Posterior cingulate gyrus (tissue), 11 donors: ENCODE measurements at places on chromosomes 11 and 22.

GRCh38 chr11:111413849-111414248, 34.8 kb upstream of the POU2AF1 start:
- DNase-seq: no peak

- DNase-seq: no peak
Measured at GRCh38 chr22:46546466-46547178, 9.2 kb upstream of the CELSR1 start.

GRCh38 chr11:116310698-116311097, 462.1 kb downstream of the BUD13 start:
- no peak for DNase-seq

DNA sequence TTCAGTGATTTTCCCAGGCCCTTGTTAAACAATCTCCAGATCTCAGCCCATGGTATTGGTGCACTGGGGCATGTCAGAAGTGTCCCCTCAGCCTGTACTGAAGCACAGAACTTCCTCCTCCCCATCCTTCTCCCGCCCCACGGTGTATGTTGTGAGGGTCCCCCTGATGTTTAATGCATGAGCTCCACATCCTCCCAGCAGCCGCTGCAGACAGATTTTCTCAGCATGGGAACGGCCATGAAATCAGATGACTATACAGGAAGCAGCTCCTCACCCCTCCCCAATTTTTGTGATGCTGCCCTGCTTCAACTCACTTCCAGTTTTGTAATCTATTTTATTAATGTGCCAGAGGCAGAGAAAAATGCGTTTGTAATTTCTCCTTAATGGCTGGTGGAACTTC, 406.0 kb downstream of the MIAT start:
- no peak for DNase-seq

GRCh38 chr11:70456921-70457532, 58.7 kb downstream of the CTTN start:
- DNase-seq: no peak

DNA sequence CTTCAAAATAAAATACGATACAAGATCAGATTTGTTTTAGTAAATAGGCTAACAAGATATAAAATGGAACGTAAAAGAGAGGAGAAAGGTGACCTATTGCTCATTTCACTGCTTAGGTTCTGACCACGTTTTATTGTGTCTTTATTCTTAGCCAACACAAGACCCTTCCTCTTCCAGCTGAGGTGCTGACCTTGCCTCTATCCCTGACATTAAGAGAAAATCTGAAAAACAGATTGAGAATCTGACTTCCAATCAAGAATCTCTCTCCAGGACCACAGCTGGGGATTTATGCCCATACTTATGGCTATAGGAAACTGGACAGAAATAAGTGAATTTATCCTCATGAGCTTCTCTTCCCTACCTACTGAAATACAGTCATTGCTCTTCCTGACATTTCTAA, at the start of gene OR10A5:
OR10A5 (plus strand) TSS at position 301 of the 400 bp plus-strand sequence; CDS start at position 301, 0 bp downstream.
- no peak for DNase-seq

- DNase-seq: no peak
Measured at GRCh38 chr22:38111925-38112355, 1.5 kb upstream of the BAIAP2L2 start.

- DNase-seq: no peak
Measured at GRCh38 chr11:12160231-12160630, 49.8 kb downstream of the MICAL2 start.

- no peak for DNase-seq
Measured at GRCh38 chr11:27525824-27526516, 19.4 kb upstream of the LIN7C start.

DNA sequence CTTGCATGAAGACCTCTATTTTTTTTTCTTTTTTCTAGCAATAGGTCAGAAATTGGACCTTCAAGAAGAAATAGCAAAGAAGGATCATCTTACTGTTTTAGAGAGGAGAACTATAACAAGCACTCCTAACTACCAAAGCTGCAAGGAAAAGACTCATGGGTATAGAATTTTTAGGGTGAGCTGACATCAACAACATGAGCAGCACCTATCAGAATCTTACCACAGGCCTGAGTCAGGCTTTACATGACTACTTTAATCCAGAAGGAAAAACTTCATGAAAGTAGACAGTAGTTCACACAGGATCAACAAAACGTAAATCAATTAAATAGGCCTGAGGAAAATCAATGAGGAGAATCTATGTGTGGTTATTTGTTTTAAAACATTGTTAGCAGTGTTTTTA, 130.5 kb downstream of the FAM76B start:
- no peak for DNase-seq

DNA sequence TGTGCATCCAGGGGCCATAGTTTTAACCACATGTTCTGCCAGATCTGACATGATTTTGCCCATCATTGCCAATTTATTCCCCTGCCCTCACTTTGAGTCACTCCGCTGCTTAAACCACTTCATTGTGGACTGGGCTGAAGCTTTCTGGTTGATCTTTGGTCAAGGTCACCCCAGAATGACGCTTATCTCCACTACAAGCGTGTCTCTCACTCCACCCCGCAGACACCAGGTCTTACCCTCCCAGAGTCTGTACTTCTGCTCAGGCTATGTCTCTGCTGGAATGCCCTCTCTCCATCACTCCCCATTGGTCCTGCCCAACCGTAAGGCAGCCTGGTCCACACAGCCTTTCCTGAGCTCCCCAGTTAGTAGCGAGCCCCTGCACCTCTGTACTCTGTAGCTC, 170.5 kb upstream of the SYT13 start:
- DNase-seq: no peak

DNA sequence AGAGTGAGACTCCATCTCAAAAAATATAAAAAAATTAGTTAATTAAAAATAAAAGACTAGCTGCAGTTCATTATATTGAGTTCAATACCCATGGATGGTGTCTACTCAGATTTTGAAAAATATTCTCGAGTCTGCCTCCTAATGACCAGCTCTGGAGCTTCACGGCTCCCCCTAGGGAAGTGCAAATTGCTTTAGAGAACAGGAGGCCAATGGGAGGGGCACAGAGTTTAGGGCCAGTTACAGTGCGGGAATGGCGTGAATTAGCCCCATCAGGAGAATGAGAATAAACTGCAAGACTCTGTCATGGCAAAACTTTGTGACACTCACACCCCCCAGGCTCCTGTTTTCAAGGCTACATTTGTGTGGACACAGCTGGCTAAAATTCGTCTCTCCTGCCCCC, 4.6 kb downstream of the FGF4 start:
- no peak for DNase-seq

DNA sequence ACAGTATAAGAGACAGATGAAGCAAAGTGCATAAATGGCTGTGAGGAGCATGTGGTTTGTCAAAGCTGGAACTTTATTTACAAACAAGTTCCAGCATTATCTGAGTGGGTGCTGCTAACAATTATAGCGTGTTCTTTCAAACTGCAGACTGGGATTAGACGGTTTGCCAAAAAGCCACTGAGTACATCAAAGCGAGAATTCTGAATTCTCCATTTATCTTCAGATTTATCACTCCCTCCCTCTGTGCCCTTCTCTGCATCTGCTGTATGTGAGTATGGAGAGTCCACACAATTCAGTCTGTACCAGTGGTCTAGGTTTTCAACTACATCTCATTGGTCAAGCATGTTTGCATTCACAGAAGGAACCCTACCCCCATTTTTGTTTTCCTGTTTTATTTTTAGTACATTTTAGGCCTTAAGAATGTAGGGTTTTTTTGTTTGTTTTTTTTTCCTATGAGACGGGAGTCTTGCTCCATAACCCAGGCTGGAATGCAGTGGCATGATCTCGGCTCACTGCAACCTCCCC, 18.1 kb upstream of the INCENP start:
- DNase-seq: no peak

DNA sequence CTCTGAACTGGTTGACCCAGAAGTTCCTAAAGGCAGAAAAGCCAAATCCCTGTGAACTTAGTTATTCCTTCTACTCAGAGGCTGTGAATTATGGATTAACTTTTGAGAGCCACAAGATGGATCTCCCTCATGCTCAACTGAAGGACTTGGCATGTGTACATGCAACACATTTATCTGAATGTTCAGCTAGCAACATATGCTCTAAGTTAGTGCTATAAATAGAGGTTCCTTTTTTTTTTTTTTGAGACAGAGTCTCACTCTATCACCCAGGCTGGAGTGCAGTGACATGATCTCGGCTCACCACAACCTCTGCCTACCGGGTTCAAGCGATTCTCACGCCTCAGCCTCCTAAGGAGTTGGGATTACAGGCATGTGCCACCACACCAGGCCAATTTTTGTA, 40.1 kb downstream of the EIF4ENIF1 start:
- DNase-seq: no peak

GRCh38 chr11:20042045-20042639, 118.1 kb downstream of the DBX1 start:
- DNase-seq: no peak

- no peak for DNase-seq
Measured at GRCh38 chr22:40410731-40411505, 40.5 kb downstream of the SGSM3 start.

GRCh38 chr11:114762408-114762807, 84.1 kb downstream of the NXPE2 start:
- peak; percentile 67 for DNase-seq

- DNase-seq: no peak
Measured at GRCh38 chr22:45162531-45162930, 1.2 kb upstream of the NUP50 start.

GRCh38 chr11:62401811-62402210, 17.0 kb upstream of the SCGB1A1 start:
- DNase-seq: no peak

DNA sequence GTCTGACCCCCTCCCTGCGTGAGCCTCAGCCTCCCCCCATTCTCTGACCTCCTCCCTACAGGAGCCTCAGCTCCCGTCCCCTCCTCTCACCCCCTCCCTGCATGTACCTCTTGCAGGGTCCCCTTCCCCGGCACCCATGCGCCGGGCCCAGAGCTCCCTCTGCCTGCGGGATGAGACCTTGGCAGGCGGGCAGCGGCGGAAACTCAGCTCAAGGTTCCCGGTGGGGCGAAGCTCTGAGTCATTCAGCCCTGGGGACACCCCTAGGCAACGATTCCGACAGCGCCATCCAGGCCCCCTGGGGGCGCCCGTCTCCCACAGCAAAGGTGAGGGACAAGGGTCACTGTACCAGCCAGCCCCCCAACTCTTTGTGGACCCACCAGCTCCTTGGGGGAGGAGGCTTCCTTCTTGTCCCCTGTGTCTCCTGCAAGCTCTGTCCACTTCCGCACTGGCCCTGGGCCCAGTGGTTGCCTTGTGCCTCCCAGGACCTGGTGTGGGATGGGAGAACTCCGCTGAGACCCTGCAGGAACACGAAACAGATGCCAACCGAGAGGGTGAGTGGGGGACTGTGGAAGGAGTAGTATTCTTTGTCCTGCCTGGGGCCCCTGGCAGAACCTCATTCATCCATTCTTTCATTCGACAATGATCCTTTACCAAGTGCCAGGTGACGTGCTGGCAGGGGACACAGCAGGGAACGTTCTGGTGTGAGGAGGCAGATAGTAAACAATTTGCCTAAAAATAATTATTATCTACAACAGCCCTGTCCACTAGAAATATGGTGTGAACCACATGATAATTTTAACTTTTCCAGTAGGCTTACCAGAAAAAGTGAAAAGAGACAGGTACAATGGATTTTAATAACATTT, 3.7 kb upstream of the RPS6KA4 start:
- peak; percentile 94 for DNase-seq

GRCh38 chr11:43035086-43035485, 276.7 kb upstream of the API5 start:
- no peak for DNase-seq

GRCh38 chr11:109377039-109377742, 44.8 kb upstream of the C11orf87 start:
- no peak for DNase-seq

GRCh38 chr11:66150725-66151124, 80.7 kb downstream of the PACS1 start:
- no peak for DNase-seq

- DNase-seq: peak; percentile 72
Measured at GRCh38 chr11:126355926-126356897, 726 bp downstream of the ST3GAL4 start.

DNA sequence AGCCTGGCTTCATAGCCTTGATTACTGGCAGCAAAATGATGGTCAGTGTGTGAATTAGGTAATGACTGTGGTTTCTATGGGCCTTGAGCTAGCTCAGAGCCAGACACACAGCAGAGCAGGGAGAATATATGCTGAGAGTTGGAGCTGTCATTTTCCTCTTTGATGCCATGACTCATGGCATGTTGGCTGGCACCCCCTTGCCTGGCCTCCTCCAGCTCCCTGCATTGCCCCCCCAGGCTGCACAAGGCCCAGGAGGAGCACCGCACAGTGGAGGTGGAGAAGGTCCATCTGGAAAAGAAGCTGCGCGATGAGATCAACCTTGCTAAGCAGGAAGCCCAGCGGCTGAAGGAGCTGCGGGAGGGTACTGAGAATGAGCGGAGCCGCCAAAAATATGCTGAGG, 20.3 kb upstream of the RRM1 start:
- DNase-seq: peak; percentile 11

GRCh38 chr11:26993965-26994457, at the start of gene FIBIN:
TSS of gene FIBIN (plus strand) at chr11:26994112. CDS start at chr11:26994527, 415 bp downstream.
- DNase-seq: peak; percentile 81

DNA sequence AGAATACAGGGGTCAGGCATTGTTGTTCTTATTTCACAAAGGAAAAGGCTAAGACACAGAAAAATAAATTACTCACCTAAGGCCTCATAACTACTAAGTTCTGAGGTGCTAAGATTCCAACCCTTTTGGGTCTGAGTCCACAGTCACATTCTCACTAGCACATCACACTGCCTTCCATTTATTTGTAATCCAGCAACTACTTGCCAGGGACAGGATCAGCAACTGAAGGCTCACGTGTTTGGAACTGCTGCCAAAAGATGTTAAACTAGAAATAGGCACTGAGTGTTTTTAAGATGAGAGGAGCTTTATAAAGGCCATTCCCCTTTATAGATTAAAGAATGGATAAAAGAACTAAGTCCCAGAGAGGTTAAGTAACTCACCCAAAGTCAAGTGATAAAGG, 58.0 kb downstream of the CADM1 start:
- no peak for DNase-seq

DNA sequence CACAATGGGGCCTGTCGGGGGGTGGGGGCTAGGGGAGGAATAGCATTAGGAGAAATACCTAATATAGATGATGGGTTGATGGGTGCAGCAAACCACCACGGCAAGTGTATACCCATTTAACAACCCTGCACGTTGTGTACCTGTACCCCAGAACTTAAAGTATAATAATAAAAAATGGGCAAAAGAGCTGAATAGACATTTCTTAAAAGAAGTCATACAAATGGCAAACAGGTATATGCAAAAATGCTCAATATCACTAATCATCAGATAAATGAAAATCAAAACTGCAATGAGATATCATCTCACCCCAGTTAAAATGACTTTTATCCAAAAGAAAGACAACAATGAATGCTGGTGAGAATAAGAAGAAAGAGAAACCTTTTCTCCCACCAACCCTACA, 363.7 kb upstream of the MPPED2 start:
- DNase-seq: no peak

- no peak for DNase-seq
Measured at GRCh38 chr11:126647735-126648134, 292.2 kb downstream of the ST3GAL4 start.

DNA sequence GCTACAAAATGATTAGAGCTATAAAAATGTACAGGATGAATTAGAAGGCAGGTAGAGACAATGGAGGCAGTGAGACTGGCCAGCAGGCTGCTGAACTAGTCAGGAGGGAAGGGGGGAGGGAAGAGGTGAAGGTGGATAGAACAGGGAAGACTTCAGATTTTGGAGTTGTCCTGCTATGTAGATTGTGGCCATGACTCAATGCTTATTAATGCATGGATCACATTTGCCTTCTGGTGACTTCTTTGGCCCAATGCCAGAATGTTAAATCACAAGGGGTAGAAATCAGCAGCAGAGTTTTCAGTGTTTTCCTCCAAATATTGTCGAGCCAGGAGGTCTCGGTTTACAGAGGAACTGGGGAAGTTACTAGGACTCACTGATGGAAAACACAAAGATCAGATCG, 346.6 kb downstream of the AASDHPPT start:
- no peak for DNase-seq

GRCh38 chr11:31813391-31814175, 2.5 kb upstream of the PAX6 start:
- DNase-seq: no peak
